ENCODE measurements at places on chromosomes 2 and 18.

DNA sequence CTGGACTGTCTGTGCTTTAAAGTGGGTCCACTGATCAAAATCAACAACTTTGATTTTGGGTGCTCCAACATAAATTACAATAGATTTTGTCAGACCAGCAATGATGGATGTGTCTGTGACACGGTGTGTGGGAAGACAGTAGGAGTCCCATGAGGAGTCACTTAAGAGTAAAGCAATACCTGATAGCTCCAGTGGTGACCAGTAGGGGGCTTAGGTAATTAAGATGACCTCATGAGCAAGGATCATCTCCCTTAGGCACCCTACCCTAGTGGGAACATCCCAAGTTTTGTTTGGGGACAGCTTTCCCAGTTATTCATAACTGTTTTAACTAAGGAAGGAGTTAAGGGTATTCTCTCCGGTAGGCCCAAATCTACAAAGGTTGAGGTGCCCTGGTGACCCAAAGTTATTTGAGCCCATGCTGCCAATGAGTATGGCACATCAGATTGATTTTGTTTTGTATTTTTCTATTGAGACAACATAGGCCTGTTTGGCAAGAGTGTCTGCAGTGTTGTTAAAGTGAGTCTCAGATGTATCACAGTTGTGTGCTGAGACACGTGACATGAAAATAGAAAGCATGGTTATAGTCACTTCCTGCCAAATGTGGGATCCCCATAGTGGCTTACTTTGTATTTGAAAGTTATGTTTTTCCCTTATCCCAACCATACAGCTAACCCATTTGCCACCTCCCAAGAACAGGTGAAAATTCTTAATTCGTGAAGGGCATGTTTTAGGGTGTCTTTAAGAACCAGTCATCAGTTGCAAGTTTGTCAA is 1337.6 kb upstream of the SLC39A10 start:
- DNase-seq: no peak

DNA sequence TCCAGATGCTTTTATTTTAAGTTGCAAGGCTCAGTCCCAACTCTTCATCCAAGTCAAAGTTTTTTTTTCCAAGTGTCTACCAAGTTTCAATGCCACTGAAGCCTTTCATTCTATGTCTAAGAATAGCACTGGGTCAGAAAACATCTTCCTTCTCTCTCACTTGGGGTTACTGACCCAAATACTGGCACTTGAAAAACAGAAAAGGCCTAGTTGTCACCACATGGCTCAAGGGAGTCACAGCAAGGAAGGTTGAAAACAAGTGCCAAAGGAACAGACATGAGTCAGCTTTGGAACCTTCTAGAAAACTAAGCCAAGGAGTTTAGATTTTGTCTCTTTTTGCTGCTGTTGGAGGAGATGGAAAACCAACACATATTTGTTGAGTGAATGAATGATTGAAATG is 146.5 kb downstream of the COPS8 start:
- DNase-seq: no peak

GRCh38 chr18:12406371-12407111 is 1.2 kb upstream of the PRELID3A start:
- no peak for DNase-seq

GRCh38 chr2:100853909-100854810 is 34.2 kb downstream of the NPAS2 start:
- DNase-seq: no peak

DNA sequence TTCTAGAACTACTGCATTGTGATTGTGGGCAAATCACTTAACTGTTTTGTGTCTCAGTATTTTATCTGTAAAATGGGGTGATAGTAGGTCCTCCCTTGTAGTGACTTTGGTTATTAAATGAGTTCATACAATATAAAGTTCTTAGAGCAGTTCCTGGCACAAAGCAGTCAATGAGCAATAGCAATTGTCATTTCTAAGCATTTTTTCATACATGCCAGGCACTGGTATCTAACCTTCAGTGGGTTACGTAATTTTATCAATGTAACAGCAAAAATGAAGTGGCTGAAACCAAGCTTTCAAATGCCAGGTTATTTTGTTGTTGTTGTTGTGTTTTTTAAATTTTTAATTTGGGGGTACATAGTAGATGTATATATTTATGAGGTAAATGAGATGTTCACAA is 401.9 kb downstream of the MEIS1 start:
- no peak for DNase-seq

GRCh38 chr2:942775-943460 is 7.7 kb upstream of the SNTG2 start:
- no peak for DNase-seq

DNA sequence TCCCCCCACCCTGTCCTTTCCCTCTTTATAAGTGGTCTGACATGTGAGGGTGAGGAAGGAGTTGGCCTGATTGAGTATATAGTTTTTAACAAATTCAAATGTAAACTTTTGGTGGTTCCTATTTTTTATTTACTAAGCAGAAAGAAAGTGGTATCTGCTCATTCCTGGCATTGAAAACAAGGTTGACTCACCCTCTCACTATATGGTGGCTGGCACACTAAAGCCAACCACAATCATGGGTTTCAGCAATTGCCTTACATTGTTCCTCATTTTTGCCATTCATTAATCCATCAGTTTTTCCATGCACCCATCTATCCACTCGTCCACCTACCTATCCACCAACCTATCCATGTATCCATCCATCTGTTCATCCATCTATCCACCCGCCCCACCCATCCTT is 75.4 kb upstream of the IGFBP5 start:
- DNase-seq: no peak

GRCh38 chr2:127570282-127571250 is 35.1 kb downstream of the MYO7B start:
- no peak for DNase-seq

GRCh38 chr2:179435000-179435399 is 170.4 kb upstream of the SESTD1 start:
- DNase-seq: no peak

GRCh38 chr2:37244017-37244416 is 12.6 kb downstream of the NDUFAF7 start:
- no peak for DNase-seq

DNA sequence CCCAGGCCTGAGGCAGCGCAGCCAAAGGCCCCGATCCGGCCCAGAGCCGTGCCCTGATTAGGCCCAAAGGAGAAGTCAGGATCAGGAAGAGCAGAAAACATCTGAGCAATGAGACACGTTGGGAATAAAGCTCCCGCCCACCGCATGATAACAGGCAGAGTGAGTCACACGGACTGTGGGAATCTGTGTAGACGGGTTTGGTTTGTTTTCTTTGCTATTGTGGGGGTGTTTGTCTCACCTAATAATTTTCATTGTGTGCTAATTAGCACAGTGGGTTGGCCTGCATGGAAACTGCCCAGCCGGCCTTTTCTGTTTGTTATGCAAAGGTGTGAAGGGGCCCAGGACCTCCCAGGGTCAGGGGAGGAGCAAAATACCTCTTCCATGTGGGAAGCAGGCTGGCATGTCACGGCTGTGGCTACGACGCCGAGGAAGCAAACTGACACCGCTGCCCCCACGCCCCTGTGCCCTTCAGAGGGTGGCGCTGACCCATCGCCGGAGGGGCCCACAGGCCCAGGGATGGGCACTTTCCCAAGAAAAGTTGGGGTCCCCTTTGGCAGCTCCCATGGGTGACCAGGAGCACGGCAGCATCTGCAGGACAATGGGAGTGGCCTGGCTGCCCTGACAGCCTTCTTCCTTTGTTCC is 68.4 kb upstream of the CTDP1 start:
- DNase-seq: no peak

- peak; percentile 28 for DNase-seq
Measured at GRCh38 chr2:210072922-210073509, 70.6 kb downstream of the RPE start.

DNA sequence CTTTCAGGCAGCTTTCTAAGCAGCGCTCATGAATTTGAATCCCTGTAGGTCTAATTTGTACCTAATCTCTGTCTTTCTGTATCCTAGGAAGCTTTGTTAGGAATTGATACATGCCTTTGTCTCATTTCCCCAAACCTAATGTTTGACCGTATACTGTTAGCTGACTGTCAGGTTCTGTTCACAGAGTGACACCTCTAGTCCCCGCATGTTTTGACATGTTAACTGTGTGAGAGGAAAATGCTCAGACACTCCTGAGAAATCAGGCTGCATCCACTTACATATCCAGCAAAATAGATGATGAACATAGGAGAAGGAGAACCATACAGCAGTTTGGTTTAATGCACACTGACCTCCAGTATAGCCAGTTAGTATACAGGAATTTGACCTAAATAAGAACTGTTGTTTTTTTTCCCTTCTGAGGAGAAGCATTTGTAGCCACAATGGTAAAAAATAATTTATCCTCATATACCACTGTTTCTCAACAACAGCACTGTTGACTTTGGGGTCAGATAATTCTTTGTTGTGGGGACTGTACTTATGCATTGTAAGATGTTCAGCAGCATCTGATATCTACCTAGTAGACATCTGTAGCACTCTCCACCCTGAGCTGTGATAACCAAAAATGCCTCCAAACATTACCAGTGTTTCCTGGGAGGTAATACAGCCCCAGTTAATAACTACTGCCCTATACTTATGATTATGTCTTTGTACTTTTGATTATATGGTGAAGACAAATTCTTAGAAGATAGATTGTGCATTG is 130.9 kb downstream of the NCOA1 start:
- DNase-seq: no peak

- no peak for DNase-seq
Measured at GRCh38 chr2:1610096-1610485, 134.2 kb downstream of the PXDN start.

DNA sequence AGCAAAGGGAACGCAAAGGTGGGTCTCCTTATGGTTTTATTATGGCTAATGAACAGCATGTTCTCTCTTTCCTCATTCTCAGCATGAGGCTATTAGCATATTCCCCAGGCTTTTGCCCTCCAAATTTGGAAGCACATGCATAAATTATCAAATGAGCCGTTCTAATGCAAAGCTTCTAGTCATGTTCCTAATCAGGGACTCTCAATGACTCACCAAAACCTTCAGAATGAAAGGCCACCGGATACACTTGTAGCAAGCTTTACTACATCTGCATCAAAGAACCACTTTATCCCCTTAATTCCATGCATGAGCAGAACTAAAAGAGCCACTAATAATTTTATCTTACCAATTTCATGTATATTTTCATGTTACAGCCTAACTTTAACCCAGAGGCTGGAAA is 310.5 kb downstream of the LRATD1 start:
- DNase-seq: no peak

GRCh38 chr2:74576211-74576862 is 21.8 kb downstream of the DOK1 start:
- no peak for DNase-seq

DNA sequence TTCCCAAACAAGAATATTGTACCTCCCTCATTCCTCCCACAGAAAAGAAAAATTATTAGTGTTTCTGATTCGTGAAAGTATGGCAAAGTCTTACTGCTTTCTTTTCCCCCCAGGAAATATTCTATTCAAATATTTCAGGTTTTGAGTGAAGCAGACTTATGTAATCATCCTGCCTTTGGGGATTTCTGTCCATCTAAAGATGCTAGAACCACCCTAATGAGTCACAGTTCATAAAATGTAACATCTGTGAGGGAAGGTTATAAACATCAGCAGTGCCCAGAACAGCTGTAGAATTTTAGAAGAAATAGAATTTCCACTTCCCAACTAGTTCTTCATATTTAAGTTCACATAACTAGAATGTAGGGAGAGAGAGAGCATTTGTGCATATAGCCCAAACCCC is 39.0 kb downstream of the EEF1B2 start:
- DNase-seq: no peak

GRCh38 chr2:42096869-42097591 is 49.2 kb downstream of the PKDCC start:
- DNase-seq: no peak

DNA sequence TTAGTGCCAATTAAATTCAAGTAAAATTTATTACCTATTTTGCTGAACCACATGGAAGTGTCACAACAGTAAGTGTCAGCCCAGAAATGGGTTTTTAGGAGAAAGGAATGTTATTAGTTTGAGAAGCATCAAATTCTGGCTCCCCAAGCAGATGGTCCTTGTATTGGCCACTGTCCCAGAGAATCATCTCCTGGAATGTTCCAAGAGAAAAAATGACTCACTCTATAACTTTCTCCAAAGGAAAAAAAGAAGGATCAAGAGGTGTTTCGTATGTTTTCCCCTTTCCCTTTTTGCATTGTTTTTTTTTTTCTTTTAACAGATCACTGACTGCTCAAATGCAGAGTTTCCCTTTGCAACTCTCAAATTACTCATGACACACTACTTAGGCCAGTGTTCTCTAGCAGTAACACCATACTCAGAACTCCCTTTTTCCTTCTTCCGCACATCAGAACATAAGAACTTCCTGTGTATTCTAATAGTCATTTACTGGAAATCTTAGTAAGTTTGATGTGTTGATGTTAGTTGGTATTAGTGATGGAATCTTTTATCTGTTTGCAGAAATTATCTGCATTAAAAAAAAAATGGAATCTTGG is 390.3 kb downstream of the GPD2 start:
- no peak for DNase-seq

GRCh38 chr18:9321736-9322135 is 12.8 kb upstream of the TWSG1 start:
- DNase-seq: no peak

GRCh38 chr2:144986691-144987090 is 466.8 kb upstream of the ZEB2 start:
- DNase-seq: no peak

DNA sequence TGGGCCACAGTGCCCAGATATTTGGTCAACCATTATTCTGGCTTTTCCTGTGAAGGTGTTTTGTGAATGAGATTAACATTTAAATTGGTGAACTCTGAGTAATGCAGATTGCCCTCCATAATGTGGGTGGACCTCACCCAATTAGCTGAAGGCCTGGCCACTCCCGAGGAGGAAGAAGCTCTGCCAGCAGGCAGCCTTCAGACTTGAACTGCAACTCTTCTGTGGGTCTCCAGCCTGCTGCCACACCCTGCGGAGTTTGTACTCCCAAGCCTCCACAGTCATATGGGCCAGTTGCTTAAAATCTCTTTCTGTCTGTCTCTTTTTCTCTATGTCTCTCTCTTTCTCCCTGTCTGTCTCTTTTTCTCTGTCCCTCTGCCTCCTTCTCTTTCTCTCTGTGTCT is 262.7 kb downstream of the MYCN start:
- DNase-seq: no peak

DNA sequence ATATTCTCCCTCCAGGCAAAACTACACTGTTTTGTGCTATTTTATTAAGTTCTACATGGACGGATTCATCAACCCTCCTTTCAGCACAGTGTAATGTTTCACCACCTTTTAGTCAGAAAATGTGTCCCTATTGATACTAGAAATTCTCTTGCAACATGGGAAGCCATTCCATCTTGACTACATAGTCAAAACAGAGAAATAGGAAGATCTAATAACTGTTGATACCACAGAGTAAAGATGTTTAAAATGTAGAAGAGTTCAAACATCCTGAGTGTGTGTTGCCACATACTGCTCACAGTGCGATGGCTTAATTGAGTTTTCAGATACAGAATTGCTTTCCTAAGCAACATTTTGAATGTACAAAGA is 492.2 kb upstream of the RAB12 start:
- DNase-seq: no peak
